ENCODE measurements at places on chromosomes 11 and 22.

DNA sequence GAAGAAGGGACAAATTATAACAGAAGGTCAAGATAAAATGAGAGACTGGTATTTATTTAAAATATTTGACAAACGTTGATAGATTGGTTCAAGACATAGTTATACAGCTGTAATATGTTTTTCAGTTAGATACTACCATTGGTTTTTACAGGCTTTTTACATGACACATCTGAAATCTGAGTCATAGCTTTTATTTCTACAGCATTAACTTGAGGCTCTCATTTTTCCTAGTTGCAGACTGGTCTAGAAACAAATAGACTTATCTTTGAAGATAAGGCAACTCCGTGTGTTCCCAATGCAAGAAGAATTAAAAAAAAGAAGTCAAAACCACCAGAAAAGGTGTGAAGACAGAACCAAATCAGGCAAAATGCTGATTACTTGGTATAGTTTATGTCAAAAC is 31.3 kb downstream of the CEP57 start:
- no peak for DNase-seq

GRCh38 chr11:3745161-3745560 is 52.2 kb downstream of the NUP98 start:
- no peak for DNase-seq

DNA sequence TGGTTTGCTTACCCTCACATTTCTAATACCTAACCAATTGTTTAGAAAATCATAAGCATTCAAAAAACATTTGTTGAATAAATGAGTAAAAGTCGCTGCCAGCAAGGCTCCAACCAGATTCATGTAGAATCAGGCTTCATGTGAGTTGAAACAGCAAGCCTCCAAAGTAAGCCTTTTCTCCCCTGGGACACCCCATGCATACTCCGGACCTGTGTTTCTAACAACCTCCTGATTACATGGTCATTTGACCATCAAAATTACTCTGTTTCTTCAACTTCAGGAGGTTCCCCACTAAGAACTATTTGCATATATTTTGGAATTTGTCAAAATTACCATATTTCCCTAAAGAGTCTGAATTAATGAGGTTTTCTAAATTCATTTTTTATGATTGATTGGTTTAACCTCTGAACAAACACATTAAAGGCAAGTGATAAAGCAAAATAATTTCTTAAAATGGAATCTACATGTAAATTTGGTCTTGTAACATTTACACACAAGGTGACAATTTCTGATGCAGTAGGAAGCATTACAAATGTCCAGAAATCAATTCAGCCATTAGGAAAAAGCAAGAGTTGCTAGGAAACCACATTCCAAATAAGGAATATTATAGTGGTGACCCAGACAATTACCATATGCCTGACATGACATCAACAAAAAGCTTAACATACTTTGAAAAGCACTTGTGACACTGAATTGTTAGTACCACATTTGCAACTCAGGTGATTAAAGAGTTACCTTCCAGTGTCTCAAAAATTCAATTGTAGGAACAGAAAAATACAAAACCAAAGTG is 252.6 kb downstream of the GUCY1A2 start:
- DNase-seq: no peak

GRCh38 chr11:11985954-11986949 is 22.2 kb downstream of the DKK3 start:
- DNase-seq: no peak

DNA sequence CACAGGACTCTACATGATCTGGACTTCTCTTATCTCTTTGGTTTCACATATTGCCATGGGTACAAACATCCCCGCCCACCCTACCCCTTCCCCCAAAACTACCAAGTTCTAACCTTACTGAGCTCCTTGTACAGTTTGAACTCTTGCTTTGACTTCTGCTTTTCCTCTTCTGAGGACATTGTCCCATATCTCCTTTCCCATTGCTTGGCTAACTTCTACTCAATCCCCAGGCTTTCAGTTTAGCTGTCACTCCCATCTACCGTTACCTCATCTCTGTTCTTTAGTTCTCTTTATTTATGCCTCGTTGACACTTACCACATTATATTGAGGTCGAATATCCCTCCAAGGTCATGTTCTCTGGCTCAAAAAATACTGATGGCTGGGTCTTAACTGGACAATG is 393.5 kb upstream of the CADM1 start:
- DNase-seq: no peak

DNA sequence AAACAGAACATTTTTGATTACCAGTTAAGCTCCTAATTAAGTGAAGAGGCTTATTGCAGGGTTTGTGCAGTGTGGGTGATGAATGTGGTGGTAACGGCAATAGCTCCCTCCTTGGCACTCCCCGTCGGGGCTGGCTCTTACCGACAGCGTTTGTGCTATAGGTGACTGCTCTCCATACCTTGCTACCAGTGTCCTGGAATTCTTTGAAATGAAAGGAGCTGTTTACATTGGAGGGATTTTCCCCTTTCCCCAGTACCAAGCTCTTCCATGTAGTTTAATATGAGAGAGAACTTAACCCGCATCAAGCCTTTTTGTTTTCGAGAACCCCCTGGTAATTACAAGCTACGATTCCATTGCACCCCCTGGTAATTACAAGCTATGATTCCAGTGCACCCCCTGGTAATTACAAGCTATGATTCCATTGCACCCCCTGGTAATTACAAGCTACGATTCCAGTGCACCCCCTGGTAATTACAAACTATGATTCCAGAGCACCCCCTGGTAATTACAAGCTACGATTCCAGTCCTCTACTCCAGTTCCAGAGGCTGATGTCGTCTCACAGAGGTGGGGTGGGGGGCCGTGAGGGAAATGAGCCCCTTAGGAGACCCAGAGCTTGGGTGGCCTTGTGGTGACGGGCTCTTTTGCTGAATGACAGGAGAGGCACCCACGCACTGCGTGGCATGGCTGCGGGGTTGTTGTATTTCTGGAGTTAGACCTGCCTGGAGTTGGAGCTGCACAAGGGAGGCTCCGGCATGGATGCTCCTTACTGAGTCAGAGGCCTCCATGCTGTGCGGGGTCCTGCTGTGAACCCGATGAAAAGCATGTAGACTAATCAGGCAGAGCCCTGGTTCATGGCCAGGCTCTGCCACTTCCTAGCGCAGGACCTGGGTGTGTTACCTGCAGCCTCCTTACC is 205.3 kb downstream of the TBC1D22A start:
- DNase-seq: no peak
